HFFc6 (cell line): ENCODE measurements at places on chromosomes 7 and 10. TPM values are rescaled to one million over a fixed set of nuclear protein-coding genes. Genes with fewer than 3 reads are reported as not detected.

TMEM139 gene
- total RNA-seq = not detected in 3 replicates

PITX3 gene
- total RNA-seq = not detected in 3 replicates

PNLIP gene
- not detected in 2 replicates for total RNA-seq

DNA sequence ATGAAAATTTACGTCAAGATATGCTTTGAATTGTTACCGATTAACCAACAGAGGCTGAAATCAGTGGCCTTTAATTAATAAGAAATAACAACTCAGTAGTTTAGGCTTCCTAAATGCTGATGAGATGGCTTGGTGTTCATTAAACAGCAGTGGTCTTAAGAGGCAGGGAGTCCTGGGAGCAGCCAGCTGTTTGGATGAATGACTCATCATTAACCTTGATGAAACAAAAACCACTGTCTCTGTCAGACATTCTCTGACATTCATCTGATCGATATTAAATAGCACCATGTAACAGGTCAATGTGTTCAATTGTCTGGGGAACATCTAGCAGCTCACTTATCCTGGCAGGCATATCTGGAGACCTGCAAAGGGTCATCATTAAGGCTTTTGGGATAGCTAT, 234.2 kb upstream of the LRRN3 start:
- no peaks in the 10 kb centered on the region for H3K36me3 ChIP-seq
- H3K27me3 ChIP-seq = no peaks in the 10 kb centered on the region
- H3K4me1 ChIP-seq = peaks cover 81% of the 10 kb centered on the region
- H3K4me3 ChIP-seq = no peak overlapping the region
